ENCODE measurements at places on chromosomes 11 and 22.

DNA sequence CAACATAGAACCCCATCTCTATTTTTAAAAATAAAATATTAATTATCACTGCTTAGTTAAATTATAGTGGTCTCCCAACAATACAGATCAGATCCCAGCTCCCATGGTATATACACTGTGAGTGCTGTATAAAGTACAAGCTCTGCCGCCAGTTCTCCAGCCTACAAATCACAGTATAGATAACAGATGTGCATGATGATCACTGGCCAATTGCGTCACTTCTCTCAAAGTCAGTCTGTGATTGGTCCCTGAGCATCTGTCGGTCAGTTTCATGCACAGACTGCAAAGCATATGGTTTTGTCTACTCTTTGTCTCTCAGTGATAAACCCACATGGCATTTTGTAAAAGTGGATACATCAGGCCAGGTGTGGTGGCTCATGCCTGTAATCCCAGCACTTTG lies 15.7 kb downstream of the PPARA start:
- DNase-seq = no peak

GRCh38 chr11:115428306-115428705 lies 75.9 kb downstream of the CADM1 start:
- no peak for DNase-seq

DNA sequence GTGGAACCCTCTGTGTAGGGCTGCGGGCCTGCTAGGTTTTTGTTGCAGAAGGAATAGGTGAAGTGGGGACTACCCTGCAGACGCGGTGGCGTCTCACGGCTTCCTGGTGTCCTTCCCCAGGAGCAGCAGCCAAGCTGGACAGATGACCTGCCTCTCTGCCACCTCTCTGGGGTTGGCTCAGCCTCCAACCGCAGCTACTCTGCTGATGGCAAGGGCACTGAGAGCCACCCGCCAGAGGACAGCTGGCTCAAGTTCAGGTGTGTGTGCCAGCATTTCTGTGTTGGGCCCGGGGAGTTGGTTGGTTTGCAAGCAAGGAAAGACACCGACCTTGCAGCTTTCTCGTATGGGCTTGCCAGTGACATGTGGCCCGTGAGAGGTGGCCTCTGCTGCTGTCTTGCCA lies 15.3 kb downstream of the TAB1 start:
- DNase-seq = no peak

DNA sequence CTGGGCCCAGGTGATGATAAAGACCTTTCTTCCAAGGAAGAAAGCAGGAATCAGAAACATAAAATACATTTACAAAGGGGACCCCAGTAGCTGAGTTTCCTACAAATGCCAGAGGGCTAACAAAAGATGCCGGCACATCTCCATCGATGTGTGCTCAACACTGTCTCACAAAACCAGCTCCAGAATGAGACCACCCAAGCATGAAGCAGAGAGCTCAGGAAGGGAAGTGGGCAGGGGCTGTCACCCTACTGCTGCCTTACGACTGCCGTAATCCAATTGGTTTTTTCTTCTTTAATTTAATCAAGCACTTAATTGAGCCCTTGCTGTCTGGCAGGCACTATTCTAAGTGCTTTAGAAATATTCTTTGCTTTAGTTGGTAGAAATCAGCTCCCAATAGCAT lies 26.1 kb downstream of the SMCO4 start:
- DNase-seq = no peak

- no peak for DNase-seq
Measured at GRCh38 chr11:83480811-83481210, 194.6 kb upstream of the CCDC90B start.

DNA sequence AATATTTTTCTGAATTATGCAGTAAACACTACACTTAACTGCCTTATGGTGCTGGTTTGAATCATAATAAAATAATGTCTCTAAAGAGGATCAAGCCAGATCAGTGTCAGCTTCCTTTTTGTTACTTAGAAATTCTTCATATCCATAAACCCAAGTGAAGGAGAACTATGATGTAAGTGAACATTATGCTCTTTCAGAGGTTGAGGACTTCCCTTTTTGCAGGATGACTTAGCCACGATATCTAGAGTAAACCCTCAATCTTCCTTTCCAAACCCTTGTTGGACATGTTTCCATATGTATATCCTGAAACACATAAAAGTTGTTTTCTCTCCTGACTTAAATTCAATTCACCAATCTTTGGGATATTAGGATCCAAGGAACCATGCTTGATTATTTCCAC lies 19.1 kb downstream of the OR8D1 start:
- DNase-seq = no peak

DNA sequence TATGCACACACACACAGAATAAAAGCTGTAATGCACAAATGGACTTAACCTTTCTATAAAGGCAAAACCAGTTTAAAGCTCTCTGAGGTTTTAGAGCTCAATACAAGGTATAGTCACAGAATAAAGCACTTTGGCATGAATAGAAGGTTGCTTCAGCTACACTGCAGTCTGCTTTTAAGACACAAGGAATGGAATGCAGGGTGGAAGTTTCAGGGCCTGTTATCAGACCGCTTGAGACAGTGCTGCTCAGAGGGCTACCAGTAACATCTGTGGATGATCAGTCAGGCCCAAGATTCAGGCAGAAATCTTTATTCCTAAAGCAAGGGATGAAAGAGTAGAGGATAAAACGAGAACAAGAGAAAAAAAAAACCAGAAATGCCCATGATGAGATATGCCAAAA lies 46.7 kb downstream of the CD44 start:
- DNase-seq = peak; percentile 22

GRCh38 chr22:45784357-45785277 lies 113.0 kb downstream of the ATXN10 start:
- no peak for DNase-seq

DNA sequence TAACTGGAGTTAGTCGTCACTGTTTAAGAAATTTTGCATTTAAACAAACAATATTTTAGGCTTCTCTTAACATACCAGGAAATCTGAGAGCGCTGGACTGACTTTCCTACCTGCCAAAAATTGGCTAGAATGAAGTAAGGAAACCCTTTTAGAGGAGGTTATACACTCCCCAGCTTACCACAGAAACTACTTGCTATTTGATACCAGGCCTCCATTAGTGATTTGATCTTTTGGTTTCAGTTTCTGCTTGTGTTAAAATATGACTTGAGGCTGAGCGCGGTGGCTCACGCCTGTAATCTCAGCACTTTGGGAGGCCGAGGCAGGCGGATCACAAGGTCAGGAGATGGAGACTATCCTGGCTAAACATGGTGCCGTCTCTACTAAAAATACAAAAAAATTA lies 419.9 kb downstream of the LRRC4C start:
- no peak for DNase-seq

DNA sequence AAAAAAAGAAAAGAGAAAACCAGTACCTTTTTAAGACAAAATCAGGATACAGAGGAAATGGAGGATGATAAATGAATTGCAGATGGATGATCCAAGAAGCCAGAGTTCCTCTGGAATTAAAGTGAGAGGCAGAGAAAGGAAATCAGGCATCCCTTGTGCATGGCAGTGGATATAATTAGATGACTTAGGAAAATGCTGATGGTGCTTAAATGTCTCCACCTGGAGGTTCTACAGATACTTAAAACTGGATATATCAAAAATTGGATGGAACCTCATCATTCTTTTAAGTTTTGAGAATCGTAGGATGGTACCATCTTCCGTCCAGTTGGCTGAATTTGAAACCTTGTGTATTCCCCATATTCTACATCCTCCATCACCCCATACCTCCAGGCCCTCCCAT lies 1040.0 kb downstream of the NTM start:
- no peak for DNase-seq

GRCh38 chr11:12174477-12175143 lies 64.2 kb downstream of the MICAL2 start:
- DNase-seq = no peak

DNA sequence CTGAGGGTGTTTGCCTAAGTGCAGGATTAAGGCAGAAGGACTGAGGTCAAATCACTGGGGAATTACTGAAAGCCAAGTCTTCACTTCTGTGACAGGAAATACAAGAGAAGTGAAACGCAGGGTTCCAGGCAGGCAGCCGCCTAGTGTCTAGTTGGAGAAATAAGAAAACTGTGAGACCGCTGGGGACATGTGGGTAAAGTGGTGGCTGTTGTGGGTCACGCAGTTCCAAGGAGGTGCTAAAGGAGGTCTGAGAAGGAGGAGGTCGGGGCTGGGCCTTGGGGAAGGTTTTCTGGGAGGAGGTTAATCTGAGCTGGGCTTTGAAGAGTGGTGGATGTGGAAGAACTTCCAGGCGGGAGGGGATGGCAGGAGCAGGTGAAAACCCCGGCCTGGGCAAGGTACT lies 11.2 kb downstream of the MCM5 start:
- no peak for DNase-seq

DNA sequence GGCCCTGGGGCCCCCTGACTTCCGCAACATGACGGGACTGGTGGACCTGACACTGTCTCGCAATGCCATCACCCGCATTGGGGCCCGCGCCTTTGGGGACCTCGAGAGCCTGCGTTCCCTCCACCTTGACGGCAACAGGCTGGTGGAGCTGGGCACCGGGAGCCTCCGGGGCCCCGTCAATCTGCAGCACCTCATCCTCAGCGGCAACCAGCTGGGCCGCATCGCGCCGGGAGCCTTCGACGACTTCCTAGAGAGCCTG lies 992 bp downstream of the LRFN4 start:
- DNase-seq = no peak

GRCh38 chr22:25318081-25318823 lies 98.8 kb downstream of the CRYBB2 start:
- no peak for DNase-seq

GRCh38 chr22:39179401-39179827 lies 26.9 kb upstream of the CBX7 start:
- no peak for DNase-seq

- no peak for DNase-seq
Measured at GRCh38 chr11:92449222-92449621, 224.6 kb downstream of the FAT3 start.

DNA sequence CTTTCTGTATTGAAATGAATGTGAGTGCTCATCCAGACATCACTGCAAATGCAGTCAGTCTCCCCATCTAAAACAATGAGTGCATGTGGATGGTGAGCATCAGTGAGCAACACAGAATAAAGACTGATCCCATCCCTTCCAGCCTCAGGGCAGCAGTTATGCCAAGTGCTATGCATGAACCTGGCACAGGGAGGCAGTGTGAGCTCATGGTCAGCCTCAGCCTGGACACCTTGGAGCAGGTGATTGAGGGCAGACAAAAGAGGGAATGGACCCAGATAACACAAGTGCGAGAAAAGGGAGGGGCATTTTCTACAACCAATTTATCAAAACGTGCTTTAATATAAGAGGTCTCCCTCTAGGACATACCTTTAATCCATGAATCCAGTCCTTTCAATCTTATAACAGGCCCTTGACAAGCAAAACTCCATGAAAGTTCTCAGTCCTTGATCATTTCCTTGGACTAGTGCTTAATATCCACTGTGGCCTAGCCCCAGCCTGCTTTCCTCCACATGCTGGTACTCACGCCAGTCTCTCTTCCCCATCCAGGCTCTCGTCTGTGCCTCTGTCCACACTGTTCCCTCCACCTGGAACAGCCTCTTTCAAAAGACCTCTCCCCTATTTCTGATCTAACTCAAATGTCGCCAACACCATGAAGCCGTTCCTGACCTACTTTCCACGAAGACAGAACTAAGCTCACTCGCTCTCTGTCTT lies 50.5 kb upstream of the LRRC55 start:
- DNase-seq = peak; percentile 52

- no peak for DNase-seq
Measured at GRCh38 chr22:21931056-21931455, 21.6 kb downstream of the PPM1F start.

DNA sequence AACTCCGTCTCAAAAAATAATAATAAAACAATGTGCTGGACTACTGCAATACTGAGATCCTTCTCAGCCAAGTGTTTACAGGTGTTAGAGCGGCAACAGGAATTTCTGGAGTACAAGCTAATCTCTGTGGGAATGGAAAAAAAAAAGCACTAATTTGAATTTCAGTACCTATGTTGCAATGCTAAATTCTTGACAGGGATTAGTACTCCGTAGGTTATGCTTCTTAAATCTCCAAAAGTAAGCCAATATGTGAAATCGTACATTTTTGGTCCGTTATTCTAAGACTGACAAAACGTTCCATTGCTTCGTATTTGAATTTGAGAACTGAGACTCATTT lies 1.1 kb downstream of the ATL3 start:
- DNase-seq = no peak

GRCh38 chr11:85589373-85589772 lies 37.8 kb downstream of the DLG2 start:
- no peak for DNase-seq

DNA sequence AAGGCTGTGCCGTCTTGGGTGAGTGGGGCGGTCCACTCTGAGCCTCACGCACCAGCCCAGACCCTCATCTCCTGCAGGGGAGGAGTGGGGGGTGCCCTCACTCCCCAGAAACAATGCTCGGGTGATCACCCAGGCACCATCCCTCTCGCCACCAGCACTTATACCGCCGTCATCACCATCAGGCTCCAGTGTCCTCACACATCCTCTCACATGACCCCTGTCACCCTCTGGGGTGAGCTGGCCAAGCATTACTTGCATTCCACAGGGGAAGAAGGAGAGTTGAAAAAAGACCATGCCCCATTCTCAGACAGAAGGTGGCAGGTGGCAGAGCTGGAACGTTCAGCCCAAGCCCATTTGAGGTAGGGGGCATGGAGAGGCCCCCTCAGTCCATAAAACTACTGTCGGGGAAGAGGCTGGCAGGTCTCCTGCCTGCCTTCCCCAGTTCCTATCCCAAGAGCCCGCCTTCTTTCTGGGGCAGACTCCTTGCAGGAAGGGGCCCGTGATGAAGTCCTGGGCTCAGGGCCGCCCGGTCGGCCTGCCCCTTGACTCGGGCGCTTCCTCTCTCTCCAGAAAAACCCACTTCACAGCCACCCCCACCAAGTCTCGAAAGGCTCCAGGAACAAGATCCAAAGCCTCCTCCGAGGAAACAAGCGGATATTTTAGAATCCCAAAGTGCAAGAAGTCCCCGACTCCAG lies 153.3 kb downstream of the DSCAML1 start:
- DNase-seq = no peak

- peak; percentile 27 for DNase-seq
Measured at GRCh38 chr11:19985111-19985510, 175.2 kb downstream of the DBX1 start.

- DNase-seq = no peak
Measured at GRCh38 chr11:2321311-2321683, 19.5 kb downstream of the TSPAN32 start.

DNA sequence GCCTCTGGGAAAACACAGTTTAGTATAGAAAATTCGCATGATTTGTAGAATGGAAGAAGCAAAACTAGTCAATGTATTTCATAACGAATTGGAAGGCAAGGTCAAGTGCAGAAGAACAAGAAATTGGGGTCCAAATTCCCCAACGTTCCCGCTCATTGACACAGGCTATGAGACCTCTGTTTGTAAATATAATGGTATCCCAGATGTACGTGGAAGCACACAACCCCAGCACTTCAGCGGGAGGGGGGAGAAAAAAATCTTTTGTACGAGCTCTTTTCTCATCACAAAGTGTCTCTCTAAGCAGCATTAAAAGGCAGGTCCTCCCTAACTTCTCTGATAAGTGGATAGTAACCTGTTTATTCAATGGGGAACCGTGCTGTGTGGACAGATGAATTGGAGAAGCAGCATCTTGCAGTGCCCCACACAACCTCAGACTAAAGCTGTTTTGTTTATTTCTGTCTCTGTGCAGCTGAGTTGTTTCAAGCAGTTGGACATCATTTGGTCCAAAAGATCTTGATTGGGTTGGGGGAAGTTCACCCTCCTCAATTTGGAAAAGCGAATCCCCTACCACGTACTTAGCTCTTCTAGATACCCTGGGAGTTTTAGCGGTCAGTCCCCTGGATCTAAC lies 1.1 kb upstream of the GAB2 start:
- no peak for DNase-seq

GRCh38 chr22:35409783-35410662 lies 10.1 kb downstream of the MCM5 start:
- DNase-seq = no peak

All from GM03348 (cell line).